T-helper 17 cell (primary cell): ENCODE measurements at places on chromosomes 3 and 15.

GRCh38 chr3:43155464-43156121 is 49.7 kb upstream of the POMGNT2 start:
- H3K27me3 ChIP-seq = peaks cover 13% of the 10 kb centered on the region
- H3K36me3 ChIP-seq = no peaks in the 10 kb centered on the region
- H3K27ac ChIP-seq = peak overlapping the region; percentile 9
- no peak overlapping the region for H3K4me3 ChIP-seq
- DNase-seq = no peak
- H3K4me1 ChIP-seq = peaks cover 11% of the 10 kb centered on the region

- DNase-seq = peak; percentile 22
- no peak overlapping the region for H3K4me3 ChIP-seq
- H3K36me3 ChIP-seq = peaks cover 2% of the 10 kb centered on the region
- no peaks in the 10 kb centered on the region for H3K4me1 ChIP-seq
- no peak overlapping the region for H3K27ac ChIP-seq
- H3K27me3 ChIP-seq = no peaks in the 10 kb centered on the region
Measured at GRCh38 chr3:45546716-45547701, 47.5 kb upstream of the LIMD1 start.

DNA sequence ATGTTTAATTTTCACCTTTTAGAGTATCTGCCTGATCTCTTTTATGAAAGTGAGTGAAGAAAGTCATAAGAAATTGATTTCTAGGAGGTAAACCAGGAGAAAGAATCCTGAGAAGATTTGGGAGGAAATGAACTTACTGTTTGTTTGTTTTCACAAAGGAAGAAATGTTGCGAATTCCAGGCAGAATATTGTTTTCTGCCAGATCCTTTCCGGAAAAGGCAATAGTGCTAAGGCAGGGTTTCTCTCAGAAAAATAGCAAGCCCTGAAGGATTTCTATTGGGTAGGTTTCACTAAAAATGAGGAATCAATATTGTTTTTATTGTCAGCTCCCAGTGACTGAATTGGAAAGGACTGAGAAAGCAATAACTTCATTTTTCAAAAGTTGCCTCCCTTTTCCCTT is 85.7 kb upstream of the TGFBR2 start:
- no peaks in the 10 kb centered on the region for H3K36me3 ChIP-seq
- H3K27ac ChIP-seq = no peak overlapping the region
- H3K4me3 ChIP-seq = no peak overlapping the region
- peaks cover 9% of the 10 kb centered on the region for H3K27me3 ChIP-seq
- no peak for DNase-seq

- H3K4me1 ChIP-seq = peaks cover 6% of the 10 kb centered on the region
- no peak overlapping the region for H3K4me3 ChIP-seq
- no peak overlapping the region for H3K27ac ChIP-seq
- H3K27me3 ChIP-seq = peaks cover 39% of the 10 kb centered on the region
- DNase-seq = no peak
- no peaks in the 10 kb centered on the region for H3K36me3 ChIP-seq
Measured at GRCh38 chr15:50137893-50138292, 18.9 kb upstream of the ATP8B4 start.
